Left cardiac atrium (tissue), 4 donors: ENCODE measurements at places on chromosomes 7 and 10. TPM values are rescaled to one million over a fixed set of nuclear protein-coding genes. Genes with fewer than 3 reads are reported as not detected.

- DNase-seq: no peak
Observed at GRCh38 chr7:74454021-74454924, 567 bp downstream of the GTF2IRD1 start.

Gene IKZF1
- 9.2 TPM for total RNA-seq

GRCh38 chr10:36345807-36346206, 703.7 kb upstream of the FZD8 start:
- DNase-seq: no peak

DNA sequence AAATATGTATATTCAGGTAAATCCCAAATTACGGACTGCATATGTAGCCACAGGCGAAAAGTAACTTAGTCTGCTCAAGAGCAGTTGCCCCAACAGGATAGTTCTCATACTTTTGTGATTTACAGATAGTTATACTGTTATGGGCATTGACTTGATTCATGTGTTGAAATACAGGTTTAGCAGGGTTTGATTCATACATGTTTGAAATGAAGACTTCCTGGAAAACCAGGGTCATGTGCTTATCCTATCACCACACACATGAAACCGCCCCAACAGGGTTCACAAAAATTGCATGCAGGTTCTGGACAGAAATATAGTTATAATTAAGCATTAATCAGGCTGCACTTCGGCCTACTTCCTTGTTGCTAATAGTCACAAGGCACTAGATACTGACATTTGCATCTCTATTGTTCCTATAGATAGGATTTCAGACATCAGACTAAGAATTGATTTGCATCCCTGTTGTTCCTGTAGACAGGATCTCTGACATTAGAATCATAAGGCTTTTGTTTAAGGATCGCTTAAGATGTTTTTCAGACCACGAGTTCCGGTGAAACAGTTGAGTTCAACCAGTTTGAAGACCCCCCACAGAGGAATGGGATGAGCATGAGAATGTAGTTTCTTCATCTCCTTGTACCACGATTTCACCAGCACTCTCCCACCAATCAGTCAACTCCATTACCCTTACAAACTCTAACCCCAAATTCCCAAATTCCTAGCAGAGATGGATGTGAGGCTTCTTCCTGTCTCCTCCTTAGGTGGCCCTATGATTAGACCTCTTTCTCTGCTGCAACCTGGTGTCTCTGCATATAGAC, 2.0 kb upstream of the ZNF398 start:
- DNase-seq: no peak

DNA sequence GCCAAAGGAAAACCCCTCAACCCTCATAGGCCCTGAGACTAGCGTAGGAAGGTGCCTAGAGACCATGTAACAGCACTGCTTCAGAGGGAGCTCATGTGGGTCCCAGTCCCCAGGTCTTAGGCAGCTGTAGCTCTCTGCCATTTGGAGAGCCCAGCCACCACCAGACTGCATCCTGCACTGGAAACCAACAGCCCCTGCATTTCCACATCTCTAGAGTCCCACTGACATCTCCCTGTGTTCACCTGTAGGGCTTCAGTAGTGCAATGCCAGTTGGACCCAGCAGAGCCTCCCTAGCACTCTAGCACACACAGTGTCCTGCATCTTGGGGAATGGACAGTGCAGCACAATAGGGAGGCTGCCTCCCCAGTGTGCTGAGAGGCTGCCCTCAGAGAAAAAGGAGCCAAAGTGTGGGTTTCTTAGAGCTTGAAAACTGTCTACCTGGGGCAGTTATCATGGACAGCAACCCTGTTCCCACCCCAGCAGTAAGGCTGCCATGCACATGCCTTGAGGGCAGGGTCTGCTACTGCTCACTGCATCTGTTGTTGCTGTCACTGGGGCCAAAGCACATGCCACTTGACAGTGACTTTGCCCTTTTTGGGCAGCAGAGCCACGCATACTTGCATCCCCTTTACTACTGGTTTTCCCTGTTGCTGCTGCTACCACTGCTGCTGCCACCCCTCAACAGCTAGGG, 46.7 kb upstream of the ANTXRL start:
- DNase-seq: no peak

Gene ITGB8
- total RNA-seq: 5.2 TPM
